GM12891 (cell line): ENCODE measurements at places on chromosomes 11 and 22.

DNA sequence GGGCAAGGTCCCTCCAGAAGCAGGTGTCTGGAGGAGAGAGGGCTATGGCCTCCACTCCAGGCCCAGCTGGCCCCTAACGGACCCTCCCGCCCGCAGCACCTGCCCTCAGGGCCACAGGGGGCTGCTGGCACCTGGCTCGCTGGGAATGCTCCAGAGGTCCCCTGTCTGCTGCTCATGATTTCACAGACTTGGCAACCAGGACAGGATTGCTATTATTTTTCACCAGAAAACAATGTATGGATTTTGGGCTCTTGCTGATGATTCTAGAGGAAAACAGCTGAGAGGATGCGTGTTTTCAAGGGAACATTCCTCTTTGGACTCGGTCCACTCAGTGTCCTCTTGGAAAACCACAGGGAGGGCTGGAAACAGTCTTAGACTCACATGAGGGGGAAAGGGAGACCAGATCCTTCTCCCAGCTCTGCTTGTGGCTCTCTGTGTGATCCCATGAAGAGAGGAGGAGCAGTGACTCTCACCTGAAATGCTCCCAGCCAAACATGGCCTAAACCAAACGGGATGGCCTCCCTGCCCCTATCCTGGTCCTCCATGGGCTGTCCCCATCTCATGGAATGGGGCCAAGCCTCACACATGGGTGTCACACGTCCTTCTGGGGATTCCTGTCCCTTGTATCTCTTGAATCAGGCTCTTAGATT, 15.8 kb downstream of the MYEOV start:
- no peak for DNase-seq

DNA sequence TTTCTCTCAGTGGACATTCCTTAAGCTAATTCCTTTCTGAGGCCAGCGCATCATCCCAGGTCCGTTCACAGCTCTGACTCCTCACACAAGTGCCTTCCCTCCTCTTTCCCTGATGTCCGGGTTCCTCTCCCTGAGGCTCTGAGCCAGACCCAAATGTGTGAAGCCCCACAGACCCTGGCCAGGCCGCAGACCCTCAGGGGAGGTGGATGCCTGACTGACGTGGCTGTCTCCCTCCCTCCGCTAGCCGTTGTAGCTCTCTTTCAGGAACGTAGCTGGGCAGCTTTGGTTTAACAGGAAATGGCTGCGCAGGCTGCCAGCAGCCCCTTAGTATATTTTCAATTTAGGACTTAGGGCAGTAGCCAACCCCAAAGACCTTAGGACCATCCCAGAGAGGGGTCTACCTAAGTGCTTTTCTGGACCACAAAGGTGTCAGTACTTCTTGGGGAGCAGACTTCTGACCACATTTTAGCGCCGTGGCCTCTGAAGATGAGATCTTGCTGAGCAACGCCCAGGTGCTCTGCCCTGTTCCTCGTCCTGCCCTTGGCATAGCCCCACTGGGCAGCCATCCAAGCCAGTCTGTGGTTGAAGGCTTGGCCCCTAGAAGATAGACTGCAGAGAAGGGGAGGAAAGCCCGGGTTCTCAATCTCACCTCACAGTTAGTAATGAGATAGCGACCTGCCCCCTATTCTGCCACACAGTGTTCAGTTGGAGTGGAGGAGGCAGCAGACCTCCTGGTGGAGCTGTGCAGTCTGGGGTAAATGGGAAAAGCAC, 27.0 kb downstream of the MYBPC3 start:
- no peak for DNase-seq

DNA sequence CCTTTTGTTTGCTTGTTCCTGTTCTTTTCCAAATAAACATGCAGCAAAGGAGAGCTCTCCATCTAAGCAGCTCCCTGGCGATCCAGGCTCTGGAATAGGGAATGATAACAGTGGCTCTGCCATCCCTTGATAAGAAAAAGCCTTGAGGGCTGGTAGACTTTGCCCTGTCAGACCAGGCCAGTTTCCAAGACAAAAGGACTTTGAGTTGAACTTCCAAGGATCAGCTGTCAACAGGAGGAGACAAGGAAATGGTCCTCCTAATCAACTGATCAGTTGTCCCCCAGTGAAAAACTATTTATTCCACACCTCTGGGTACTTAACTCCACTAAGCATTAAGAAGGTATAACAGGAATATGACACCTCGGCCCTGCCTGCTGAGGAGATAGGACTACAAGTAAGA, 127.8 kb downstream of the PARVA start:
- DNase-seq, result no peak

DNA sequence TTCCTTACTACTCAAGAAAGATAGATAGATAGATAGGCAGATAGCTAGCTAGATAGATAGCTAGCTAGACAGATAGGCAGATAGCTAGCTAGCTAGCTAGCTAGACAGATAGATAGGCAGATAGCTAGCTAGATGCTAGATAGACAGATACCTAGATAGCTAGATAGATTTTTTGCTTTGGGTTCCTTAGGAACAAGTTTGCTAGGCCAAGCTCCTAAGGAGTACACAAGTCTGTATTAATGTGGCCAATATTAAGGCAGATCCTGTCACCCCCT, 61.7 kb upstream of the VPREB1 start:
- no peak for DNase-seq

GRCh38 chr11:13207665-13208594, 69.7 kb upstream of the BMAL1 start:
- DNase-seq, result no peak

DNA sequence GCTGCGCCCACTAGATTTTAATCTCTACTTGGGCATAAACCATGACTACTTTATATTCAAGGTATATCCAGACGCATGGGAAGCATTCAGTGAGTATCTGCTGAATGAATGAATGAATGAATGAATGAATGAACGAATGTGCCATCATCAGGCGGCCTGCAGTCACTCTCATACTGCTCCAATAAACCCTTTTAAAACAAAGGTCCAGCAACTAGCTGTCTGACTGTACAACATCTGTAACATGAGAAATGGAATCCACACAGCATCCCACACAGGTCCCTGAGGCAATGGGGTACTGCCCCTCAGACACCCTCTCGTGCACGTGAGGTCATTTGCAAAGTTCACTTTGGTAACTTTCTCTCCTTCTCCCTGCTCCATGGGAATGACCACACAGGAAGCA, 147.5 kb downstream of the LARGE1 start:
- DNase-seq, result no peak

DNA sequence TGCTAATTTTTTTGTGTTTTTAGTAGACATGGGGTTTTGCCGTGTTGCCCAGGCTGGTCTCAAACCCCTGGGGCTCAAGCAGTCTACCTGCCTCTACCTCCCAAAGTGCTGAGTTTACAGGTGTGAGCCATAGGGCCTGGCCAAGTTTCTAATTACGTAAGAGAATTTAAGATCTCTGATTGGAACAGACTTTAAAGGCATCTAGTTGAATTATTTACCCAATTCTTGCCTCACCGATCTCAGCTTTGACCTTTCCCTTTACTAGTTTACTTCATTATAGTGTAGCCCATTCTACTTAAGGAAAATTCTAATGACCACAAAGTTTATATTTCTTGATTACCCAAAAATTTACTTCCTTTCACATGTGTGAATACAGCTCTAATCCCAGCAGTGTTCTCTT, 81.6 kb downstream of the YAP1 start:
- no peak for DNase-seq

GRCh38 chr11:41382927-41383326, 76.5 kb downstream of the LRRC4C start:
- DNase-seq, result no peak

- no peak for DNase-seq
These were observed 80.9 kb downstream of the AASDHPPT start for GRCh38 chr11:106158406-106158805.

- no peak for DNase-seq
These were observed 41.7 kb downstream of the KIAA1671 start for GRCh38 chr22:24994070-24994763.

DNA sequence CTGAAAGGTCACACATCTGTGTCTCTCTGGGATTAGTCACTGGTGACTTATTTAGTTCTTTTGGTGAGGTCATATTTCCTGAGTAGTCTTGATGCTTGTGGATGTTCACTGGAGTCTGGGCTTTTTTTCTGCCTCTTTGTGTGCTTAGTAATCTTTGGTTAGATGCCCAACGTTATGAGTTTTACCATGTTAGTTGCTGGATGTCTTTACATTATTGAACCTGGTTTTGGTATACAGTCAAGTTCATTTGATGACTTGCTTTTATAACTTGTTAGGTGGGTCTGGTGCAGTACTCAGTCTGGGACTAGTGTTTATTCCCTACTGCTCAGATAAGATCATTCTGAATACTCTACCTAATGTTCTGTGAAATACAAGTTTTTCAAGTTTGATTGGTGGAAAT, 26.2 kb upstream of the SLC37A2 start:
- no peak for DNase-seq

DNA sequence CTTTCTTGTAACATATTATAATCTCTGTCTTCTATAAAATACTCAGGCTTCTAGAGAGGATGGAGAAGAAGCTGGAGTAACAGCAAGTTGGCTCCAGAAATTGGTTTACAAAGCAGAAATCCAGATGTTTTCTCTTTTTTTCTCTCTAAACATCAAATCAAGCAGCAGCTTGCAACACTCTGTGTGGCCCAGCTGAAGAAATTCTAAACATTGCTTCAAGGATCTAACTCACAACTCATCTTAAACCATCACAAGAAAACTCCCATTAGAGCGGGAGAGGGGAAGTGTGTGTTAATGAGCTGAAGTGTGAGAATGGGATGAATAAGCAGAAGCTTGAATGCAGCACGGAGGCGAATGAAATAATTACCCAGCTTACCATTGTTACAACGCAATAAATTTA, 146.5 kb downstream of the OPCML start:
- no peak for DNase-seq

DNA sequence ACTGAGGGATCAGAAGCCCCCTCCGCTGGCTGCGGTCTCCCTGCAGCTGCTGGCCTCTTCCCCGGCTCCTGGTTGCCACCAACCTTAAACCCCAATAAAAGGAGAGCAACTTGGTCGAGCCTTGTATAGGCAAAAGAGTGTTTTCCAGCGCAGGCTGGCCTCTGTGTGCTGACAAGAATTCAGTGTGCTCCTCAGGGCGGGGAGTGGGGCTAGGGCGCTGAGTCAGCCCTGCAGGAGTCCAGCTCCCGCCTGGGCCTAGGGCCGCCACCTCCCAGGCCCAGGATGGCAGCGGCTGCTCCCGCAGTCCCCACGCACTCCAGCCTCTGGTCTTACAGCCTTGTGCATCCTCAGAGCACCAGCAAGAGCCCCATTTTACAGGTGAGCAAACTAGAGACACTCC, at the start of gene SHISAL1:
TSS of gene SHISAL1 (minus strand) at position 186 of the 400 bp plus-strand sequence. CDS start 12,006 bp downstream, outside the sequence.
- DNase-seq, result no peak

- no peak for DNase-seq
These were observed 5.3 kb upstream of the TBX1 start for GRCh38 chr22:19755145-19755710.

- DNase-seq, result no peak
These were observed 78.4 kb upstream of the DBX1 start for GRCh38 chr11:20238712-20239111.

DNA sequence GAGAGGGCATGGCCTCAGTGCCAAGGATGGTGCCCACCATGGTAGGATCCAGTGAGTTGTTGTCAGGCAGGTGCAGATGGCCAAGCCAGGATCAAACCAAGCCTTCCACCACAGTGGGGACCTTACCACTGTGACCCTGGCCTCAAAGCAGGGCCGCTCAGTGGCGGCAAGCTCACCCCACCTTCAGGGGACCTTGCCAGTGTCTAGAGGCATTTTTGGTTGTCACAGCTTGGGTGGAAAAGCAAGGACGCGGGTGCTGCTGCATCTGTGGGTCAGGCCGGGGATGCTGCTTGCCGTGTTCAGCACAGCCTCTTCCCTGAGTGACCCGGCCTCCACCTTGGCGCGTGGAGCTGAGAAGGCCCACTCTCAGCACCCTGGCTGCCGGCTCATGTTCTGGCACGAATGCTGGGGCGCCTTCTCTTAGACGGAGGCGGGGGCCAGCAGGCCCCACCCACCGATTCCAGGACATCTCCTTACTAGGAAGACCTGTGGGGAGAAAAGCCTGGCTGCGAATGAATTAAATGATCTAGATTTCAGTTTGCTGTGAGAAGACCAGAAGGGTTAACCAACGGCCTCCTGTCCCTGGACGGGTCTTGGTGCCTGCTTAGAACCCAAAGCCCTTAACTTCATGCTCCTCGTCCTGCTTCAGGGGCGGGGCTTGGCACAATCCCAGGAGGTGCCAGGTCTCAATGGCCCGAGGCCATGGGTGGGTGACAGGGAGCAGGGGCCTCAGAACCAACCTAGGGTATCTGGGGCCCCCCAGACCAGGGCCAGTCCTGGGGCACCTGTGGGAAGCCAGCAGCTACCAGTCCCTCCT, 18.9 kb downstream of the TRMU start:
- no peak for DNase-seq

- no peak for DNase-seq
These were observed 2.4 kb downstream of the MAPK1 start for GRCh38 chr22:21865041-21865440.

DNA sequence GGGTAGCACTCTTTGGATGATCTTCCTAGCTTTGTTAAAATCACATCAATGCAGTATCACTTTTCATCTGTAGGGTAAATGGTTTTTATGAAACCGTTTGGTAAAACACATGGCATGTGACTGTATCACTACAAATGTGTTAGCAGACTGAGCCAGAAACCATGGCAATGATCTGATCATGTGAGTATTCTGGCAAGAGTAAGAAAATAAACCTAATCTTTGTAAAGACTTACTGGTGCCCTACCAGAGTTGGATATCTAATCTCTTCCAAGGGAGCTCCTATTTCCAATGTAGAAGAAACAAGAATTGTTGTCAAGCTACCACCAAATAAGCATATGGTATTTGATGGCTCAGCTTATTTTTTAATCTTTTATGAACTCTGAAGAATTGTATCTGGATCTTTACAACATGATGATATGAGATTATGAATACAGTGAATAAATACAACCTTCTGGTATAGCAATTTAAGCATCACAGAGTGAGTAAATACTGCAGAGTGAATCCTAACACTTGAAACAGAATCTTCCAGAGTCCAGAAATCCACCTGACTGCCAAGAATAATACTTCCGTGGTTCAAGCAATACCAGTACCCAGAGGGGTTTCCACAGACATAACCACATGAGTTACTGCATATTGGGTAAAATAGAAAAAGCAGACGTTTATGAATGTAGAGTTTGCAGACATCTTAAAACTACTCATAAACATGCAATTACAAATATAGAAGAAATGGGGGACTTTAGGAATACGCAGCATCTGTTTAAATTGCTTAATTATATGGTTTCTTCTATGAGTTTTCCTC, 238.8 kb downstream of the TTC28 start:
- DNase-seq, result no peak

- no peak for DNase-seq
These were observed 238.0 kb upstream of the DDI1 start for GRCh38 chr11:103798446-103798845.

GRCh38 chr22:25084405-25085107, 115.1 kb upstream of the CRYBB3 start:
- no peak for DNase-seq

- no peak for DNase-seq
These were observed 26.7 kb upstream of the DDI1 start for GRCh38 chr11:104009744-104010143.

GRCh38 chr11:129853518-129854231, 38.0 kb downstream of the TMEM45B start:
- no peak for DNase-seq

GRCh38 chr11:71222318-71223080, 29.9 kb downstream of the SHANK2 start:
- no peak for DNase-seq

- no peak for DNase-seq
These were observed 39.6 kb downstream of the TBC1D22A start for GRCh38 chr22:46801826-46802607.
